ENCODE measurements at places on chromosomes 3 and 15.

GRCh38 chr15:69000725-69001503 is 13.6 kb upstream of the NOX5 start:
- DNase-seq: no peak

DNA sequence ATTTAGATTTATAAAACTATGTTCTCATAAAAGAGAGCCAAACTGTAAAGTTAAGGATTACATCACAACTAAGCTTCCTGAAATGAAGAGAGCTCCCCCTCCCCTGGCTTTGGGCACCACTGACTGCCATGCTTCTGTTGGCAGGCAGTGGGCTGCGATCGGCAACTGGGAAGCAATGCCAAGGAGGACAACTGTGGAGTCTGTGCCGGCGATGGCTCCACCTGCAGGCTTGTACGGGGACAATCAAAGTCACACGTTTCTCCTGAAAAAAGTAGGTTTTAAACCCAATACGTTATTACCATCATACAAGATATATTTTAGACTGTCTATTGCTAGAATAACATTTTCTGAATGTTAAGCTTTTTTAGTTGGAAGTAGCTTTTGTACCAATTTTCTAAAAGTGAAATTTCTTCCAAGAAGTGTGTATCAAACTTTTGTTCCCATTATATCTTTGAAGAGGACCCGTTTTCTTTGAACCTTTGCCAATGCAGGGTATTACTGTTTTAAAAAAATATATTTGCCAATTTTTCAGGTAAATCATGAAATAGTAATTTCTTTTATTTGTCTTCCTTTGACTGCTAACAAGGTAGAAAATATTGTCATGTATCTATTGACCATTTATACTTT is 184.1 kb downstream of the ADAMTSL3 start:
- peak; percentile 4 for DNase-seq

- no peak for DNase-seq
Measured at GRCh38 chr15:49290191-49290590, 120.1 kb downstream of the GALK2 start.

GRCh38 chr15:48644827-48645557 is 517 bp downstream of the FBN1 start:
- peak; percentile 6 for DNase-seq

DNA sequence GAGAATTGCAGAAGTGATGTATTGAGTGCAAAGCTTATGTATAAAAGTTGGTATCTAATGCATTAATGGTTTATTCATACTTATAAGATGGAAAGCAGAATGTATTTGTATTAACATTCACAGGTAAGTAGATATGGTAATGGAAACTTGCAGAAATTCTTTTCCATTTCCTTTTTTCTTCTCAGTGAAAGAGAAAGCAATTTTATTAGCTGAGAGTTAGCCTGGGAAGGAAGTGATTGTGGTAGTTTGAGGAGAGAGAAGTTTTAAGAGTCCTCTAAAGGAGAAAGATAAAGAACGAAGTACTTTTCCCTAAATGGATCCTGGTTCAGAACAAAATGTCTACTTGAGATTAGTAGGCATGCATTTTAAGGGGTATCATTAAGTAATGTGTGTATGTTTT is 60.1 kb upstream of the OSTN start:
- DNase-seq: no peak

DNA sequence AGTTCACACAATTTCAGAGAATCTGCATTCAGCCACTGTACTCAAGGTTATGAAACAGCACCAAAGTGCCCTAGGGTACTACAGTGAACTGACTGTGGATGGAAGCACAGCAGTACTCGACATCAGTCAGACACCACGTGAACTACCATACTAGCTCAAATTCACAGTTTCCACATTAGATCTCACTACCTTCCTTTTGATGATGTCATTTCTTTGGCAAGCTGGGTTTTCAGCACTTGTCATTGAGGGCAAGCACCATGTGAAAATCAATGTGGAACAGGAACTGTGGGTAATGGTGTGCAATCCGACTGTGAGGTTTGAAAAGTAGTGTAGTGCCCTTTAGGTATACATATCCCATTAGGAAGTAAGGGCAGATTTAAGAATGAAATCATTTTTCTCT is 110.5 kb upstream of the BFSP2 start:
- no peak for DNase-seq

- DNase-seq: no peak
Measured at GRCh38 chr3:7820969-7821368, 680.7 kb upstream of the LMCD1 start.

DNA sequence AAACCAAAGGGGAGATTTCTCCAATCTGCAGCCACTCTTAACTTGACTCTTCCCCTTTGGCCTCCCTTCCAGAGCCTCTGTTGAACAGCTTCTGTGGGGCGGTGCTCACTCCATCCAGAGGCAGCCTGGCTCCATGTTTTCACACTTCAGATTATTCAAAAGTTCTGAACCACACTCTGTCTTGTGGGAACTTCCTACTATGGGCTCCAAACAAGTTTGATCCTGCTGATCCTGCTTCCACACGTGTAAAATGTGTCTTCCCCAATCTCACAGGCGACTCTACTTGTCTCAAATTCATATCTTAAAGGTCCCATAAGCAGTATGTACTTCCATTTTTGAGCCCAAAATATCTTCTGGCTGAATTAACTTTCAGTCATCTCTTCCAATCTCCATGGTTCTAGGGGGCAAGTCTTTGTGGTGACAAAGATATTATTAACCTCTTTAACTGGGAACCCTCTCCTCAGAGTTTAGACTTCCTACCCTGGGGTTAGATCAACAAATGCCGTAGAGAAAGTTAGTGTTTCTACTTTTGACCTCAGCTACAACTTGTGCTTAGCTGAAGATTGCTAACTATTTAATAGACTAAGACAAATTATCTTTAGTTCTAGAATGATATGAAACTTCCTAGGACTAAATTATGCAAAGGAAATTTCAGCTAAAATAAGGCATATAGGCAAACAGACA is 176.3 kb upstream of the BCL6 start:
- no peak for DNase-seq

- DNase-seq: no peak
Measured at GRCh38 chr3:136141291-136141785, 54.8 kb downstream of the MSL2 start.

GRCh38 chr15:67146234-67146633 is 80.8 kb downstream of the SMAD3 start:
- no peak for DNase-seq

DNA sequence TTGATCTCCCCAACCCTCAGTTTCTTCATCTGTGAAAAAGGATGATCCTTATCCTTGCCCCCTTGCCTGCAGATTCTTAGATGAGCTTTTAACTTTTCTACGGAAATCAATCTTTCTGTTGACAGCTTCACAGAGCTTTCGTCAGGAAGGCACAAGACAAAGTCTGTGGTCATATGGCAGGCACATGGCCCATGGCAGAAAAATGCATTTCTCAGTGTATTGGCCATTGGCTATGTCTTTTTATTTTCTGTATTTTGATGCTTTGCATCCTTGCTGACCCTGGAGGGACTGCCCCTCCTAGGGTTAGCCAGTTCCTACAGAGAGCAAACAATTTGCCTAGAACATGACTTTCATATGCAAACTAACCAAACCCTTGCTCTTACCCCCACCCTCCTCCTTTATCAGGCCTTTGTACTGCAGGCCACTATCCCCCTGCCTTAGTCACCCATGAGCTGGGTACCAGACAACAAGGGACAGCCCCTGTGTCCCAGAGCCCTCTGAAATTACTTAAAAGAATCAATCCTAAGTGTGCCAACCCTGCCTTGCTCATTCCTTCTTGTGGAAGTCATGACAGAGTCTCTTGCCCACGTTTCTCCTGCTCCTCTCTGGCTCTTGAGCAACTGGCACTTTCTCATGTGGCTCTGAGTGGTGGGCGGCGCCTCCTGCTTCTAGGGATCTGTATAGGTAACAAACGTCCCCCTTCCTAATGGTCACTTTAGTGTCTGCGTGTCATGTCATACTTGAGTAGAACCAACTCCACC is 24.1 kb upstream of the NOX5 start:
- no peak for DNase-seq

DNA sequence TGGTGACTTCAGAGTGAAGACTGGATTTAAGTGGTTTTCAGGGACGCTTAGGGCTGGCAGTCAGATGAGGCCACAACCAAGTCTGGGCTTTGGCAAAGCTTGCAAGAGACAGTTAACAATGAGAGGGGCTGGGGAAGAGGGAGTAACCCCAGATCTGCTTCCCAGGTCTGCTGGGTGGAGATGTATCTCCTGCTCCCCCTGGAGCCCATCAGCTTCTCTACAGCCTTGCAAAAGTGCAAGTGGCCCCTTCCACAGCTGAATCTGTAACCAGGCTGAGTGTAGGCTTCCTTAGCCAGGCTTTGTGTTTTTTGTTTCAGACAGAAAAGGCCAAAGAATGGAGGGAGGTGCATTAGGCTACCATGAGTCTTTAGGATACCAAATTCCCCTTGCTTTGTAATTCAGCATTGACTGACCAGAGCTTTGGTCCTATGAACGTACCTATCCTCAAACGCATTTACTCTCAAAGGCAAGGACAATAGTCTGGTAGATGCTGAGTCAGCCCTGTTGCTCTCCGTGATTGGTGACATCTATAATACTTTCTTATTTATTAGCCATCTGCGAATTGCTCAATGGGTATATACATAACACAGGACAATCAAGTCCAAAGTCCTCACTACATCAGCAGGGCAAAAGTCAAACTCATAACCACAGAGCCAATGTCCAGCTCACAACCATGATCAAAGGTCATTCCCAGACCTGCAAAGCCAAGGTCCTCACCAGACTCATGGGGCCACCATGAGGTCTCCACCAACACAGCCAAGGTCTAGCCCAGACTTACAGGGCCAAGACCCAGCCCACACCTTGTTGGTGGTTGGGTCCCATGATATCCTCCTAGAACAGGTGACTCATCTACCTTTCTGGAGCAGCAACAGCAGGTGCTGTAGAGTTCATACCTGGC is 17.1 kb downstream of the CCDC13 start:
- DNase-seq: no peak

DNA sequence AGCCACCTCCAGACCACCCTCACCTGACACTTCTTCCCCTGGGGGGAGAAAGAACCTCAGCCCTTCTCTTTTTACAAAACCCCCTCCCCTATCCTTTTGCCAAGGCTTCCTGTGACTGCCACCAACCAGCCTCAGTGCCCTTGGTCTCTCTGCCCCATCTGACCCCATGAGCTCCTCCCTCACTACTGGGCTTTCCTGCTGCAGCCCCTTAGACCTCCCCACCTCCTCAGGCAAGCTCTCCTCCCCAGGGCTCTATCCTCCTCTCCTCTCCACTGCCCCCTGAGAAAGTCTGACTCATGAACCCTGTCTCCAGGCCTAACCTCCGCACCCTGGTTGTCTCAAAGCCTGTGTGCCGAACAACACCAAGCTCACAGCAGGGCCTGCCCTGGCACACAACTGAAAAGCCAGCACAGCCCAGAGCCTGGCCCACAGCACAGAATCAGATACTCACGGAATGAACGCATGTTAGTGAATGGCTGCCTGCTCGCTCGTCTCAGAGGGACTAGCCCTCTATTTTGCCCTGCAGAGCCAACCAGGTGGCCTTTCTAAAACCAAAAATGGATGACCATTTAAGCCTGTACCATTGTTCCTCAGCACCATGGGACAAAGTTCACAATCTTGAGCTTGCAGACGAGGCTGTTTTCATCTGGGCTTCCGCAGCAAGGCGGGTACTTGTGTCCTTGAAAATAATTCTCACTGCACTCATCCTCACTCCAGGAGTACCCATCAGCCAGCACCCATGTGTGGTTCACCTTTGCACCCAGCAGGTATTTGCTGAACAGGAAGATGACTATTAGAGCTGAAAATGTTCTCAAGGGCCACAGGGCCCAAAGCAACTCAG is 1.7 kb downstream of the CHDH start:
- no peak for DNase-seq

DNA sequence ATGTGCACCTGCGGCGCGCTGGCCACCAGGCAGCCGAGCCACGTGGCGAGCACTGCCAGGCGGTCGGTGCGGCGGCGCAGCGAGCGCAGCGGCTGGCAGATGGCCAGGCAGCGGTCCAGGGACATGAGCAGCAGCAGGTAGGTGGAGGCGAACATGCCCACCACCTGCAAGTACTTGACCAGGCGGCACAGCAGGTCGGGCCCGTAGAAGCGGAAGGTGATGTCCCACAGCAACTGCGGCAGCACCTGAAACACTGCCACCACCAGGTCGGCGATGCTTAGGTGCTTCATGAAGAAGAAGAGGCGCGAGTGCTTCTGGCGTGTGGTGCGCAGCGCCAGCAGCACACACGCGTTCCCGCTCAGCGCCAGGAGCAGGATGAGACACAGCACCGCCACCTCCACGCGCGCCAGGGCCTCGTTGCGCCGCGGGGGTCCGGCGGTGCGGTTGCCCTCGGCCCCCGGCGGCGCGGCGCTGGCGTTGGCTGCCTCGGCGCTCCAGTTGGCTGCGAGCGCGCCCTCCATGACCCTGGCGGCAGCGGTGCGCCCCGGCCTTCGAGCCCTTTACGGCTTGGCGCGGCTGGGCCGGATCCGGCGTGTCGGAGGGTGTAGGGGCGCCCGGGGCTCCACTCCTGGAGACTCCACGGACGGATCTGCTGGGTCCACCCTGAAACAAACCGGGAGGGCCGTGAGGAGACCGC is 1.6 kb downstream of the OXTR start:
- DNase-seq: peak; percentile 16

GRCh38 chr15:64651601-64652191 is 123.7 kb downstream of the RBPMS2 start:
- peak; percentile 38 for DNase-seq

GRCh38 chr3:193948459-193948858 is 187.5 kb upstream of the HES1 start:
- no peak for DNase-seq

GRCh38 chr3:124934577-124934976 is at the start of gene MUC13:
TSS of gene MUC13 (minus strand) at chr3:124934751. CDS start at chr3:124934712, 39 bp downstream.
- DNase-seq: no peak

GRCh38 chr15:75027551-75027950 is 4.2 kb downstream of the PPCDC start:
- DNase-seq: no peak

Data from activated CD4-positive, alpha-beta T cell treated with anti-CD3 and anti-CD28 coated beads, Interleukin-2, amount 50 U/mL, for 48 hours (primary cell).